ENCODE measurements at places on chromosomes 7 and 10. TPM values are rescaled to one million over a fixed set of nuclear protein-coding genes. Genes with fewer than 3 reads are reported as not detected.

DNA sequence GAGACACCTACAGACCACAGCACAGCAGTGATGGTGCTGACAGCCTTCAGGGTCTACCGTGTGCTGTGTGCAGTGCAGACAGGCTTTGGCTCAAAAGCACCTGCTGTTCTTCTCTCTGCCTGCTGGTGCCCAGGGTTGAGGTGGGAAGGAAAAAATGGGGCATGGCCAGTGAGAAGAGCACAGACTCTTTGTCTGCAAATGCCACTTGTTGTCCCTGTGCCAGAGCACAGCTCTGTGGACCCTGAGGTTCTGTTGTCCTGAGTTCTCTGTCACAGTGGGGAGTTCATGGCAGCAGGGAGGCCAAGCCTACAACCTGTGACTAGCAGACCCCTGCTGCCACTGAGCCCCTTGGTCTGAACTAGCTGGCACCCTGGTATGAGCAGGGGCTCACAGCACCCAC, 376.7 kb downstream of the GLRX3 start:
- no peak for DNase-seq

The DDX50 gene
- total RNA-seq = 25.2 TPM

GRCh38 chr7:107332488-107333269, 137.2 kb upstream of the GPR22 start:
- no peak for DNase-seq

DNA sequence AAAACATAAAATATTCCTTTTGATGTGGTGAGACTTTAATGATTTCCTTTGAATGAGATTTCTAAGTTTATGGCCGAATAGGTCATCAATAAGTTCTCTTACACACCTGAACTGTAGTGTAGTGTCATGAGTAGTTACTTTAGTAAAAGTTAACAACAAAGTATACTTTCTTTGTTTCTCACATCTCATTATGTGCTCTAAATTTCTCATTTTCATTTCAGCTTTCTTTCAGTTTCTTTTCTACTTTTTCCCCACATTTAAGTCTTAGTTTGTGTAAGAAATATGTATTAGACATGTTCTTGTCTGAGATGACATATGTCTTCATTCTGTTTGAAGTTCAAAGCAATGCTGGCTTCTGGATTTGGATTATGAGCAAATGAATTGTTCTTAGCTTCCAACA, 348.1 kb downstream of the ANKRD7 start:
- no peak for DNase-seq

- peak; percentile 74 for DNase-seq
These were observed 341.6 kb upstream of the AUTS2 start for GRCh38 chr7:69256634-69257081.

The CAV1 gene
- 298 TPM for total RNA-seq

DNA sequence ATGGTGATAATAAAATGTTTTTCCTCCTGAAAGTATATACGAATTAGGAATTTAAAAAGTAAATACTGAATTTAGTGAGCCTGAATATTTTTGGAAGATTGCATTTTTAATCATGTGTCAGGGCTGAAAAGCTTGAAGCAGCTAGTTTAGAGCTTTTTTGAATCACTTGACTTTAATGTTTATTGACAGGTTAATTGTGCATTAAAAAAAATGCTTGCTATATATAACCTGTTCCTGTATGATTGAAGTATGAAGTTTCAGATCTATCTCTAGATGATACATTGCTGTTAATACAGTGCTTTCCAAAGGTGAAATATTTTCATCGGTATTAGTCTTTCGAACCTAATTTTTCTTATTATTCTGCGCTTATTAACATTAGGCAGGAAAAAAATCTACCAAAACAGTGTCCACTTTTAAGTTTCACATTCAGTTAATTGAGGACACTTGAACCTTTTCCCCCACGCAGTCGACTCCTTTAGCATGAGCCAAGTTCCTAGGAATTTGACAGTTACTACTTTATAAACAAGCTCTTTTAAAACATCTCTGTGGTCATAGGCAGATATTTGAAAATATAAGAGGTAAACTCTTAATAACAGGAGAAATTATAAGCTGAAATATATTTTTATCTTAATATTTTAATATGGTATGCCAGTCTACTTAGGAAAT, 187.1 kb downstream of the MLLT10 start:
- no peak for DNase-seq

The TMEM229A gene
- 0.22 TPM for total RNA-seq

The BICC1 gene
- 13.5 TPM for total RNA-seq

GRCh38 chr7:30917216-30917893, 5.7 kb downstream of the AQP1 start:
- peak; percentile 11 for DNase-seq

GRCh38 chr7:13946181-13946580, 43.3 kb downstream of the ETV1 start:
- DNase-seq = no peak

DNA sequence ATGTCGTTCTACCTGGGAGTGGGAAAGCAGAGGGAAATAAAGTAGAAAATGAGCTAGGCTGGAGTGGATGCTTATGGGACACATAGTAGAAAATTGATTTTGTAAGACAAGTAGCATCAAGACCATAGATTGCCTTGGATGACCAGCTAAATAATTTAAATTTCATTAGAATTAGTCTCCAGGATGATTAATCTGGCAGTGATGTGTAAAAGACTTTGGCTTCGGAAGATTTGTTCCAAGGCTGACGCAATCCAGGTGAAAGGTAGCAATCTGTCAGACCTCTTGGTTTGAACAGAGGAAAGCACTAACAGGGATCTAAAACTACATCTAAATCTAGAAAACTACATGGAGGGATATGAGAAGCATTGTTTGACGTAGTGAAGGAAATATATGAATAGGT, 236.5 kb downstream of the ARL4A start:
- DNase-seq = no peak

GRCh38 chr10:13658264-13658663, 71.5 kb downstream of the PRPF18 start:
- no peak for DNase-seq

The MOGAT3 gene
- total RNA-seq = not detected

DNA sequence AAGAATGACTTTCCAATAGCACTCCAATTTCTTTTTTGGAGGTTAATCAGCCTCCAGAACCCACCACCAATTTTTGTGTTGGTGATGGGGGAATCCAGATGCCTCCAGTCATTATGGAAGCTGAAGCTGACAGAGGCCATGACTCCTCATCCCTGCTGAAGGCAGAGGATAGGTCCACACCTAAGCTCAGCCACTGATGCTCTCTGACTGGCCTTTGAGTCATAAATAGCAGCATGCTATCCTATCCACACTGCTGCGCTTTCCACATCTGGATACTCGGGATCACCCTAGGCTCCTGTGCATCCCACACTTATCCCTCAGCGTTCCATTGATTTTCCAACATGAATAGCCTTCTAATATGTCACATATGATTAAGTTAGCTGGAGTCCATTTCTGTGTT, 124.2 kb downstream of the TES start:
- no peak for DNase-seq

DNA sequence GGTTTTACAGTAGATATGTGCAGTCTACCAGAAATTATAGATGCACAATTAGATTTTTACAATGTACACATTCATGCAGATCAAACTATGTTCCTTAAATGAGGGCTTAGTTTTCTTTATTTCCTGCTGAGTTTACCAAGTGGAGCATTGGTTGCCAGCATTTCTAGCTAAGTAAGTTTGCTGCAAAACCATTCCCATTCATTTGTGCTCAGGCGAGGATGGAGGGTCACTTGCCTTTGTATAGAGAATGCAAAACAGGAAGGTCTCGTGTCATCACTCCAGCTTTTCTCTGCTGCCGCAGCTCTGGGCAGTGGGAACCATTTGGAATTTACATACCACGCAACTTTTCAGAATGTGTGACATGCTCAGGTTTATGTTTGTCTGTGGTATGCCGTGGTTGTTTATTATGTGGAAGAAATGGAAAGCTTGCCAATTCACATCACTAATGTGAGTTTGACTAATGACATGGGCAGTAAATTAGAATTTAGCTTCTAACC, 198.6 kb downstream of the TRIL start:
- no peak for DNase-seq

GRCh38 chr7:7190142-7190541, 7.8 kb downstream of the C1GALT1 start:
- no peak for DNase-seq

GRCh38 chr7:106864298-106865081, 592 bp upstream of the PIK3CG start:
- no peak for DNase-seq

DNA sequence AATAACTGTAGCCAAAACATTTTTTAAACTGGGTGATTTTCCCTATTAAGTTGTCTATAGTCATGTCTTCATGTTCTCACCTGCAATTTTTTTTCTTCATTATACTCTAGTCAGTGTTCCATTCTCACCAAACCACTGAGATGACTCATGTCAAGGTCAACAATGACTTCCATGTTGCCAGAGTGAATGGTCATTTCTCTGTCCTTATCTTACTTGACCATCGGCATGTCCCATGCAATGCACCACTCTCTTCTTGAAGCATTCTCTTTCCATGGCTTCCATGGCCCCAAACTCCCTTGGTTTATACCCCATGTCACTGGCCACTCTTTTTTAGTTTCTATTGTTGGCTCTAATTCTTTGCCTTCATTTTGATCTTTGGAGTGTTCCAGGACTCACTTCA, 173.9 kb downstream of the PPP1R17 start:
- no peak for DNase-seq

The MUC12 gene
- total RNA-seq = not detected

The OR2A42 gene
- total RNA-seq = not detected

DNA sequence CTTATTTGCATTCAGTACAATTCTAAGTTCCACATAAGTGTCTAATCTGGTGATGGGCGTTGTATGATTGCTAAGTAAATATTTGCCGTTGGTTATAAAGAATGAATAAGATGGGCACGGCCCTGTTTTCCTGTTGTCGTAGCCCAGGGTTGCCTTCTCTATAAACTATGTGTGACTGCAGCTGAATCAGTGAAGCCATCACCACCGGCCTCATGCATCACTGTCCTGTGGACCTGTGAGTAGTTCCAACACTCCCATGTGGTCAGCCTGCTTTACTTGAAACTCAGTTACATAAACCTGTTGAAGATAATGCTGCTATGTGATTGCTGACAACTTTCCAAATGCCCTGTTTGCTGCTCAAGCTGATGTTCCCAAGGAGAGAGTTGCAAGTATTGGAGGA, 21.6 kb upstream of the KLF6 start:
- no peak for DNase-seq

- DNase-seq = peak; percentile 51
These were observed 811 bp upstream of the ARHGAP12 start for GRCh38 chr10:31929261-31930022.

GRCh38 chr7:142364551-142364950, 106.7 kb upstream of the PRSS58 start:
- DNase-seq = no peak

DNA sequence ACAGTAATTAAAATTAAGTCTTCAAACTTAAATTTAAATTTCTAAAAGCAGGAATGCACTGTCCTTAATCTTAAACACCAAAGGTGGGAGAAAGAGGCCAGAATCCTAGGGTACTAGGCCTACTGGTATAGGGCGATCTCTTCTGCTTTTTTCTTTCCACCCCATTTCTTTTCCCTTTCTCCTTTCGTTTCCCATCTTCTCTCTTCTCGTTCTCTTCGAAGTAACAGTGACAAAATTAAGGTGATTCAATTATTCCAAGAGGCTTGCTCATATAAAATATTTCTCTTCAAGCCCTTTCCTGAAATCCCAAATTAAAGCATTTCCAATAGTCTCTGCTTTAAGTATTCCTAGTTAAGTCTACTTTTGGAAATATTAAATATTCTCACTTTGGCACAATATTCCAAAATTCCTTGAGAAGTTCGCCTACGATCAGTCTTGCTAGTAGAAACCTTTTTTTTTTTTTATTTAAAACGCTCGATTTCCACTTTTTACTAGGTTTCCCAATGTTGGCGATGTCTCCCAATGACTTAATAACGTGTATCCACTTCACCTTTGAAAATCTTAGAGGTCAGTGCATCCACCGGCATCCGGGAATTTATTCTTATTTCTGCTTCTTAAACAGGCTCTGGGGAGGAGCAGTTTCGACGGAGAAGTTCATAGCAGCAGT, 765 bp upstream of the LCOR start:
- DNase-seq = no peak

DNA sequence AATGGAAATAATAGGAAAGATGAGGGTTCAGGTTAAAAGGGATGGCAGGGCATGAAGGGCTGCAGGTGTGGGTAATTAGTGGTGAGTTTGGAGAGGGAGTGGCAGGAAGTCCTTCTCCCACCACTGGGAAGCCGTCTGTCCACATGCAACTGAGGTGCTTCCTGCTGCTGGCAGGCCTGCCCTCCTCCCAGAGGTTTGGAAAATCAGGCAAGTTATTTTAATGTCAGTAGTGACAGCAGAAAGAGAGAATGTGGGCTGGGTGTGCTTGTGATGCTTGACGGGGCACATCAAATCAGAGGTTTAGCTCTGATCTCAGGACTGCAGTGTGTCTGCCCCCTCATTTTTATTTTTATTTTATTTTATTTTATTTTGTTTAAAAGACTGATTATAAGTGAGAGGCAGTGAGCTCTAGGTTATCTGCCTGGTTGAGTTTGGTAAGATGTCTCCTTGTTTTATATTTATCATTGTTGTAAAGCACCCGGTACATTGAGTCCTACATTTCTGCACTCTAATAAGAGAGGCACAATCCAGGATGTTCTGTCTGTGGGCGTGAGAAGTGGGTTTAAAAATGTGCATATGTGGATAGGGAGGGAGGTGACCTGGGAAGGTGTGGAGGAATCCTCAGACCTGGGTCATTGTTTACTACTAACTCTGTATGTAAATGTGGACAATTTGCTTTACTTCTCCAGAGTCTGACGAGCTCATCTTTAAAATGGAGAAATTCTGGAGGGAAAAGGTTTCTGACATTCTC, 504.4 kb downstream of the LRMDA start:
- DNase-seq = no peak

The OR9A2 gene
- not detected for total RNA-seq

The TDRD1 gene
- 0.74 TPM for total RNA-seq

The PNLIPRP3 gene
- not detected for total RNA-seq

DNA sequence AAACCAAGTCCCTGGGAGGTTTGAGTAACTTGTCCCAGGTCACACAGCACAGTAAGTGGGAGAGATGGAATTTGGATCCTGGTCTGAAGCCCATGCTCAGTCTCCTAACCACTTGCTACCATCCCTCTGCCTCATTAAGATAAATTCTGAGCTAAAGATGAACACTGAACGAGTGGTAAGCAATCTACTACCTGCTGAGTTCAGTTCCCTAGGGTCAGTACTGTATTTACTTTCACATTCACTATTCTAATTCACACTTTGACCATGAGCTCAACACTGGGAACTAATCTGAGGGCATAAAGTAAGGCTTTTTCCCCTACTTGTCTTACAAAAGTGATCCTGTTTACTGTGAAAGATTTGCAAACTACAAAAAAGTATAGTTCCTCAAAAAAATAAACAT, 2.4 kb downstream of the UROS start:
- no peak for DNase-seq

- peak; percentile 97 for DNase-seq
These were observed at the start of gene STK32C for GRCh38 chr10:132307823-132308586. STK32C (minus strand) TSS chr10:132307950; CDS start chr10:132307833, 117 bp downstream.

GRCh38 chr10:122503012-122503411, 41.7 kb downstream of the HTRA1 start:
- no peak for DNase-seq

The WEE2 gene
- total RNA-seq = not detected

The SEMA3D gene
- 3.1 TPM for total RNA-seq

The IL6 gene
- 0.88 TPM for total RNA-seq

The EBF3 gene
- 9.0 TPM for total RNA-seq

All from right cardiac atrium (tissue), 5 donors.